Stimulated activated CD4-positive, alpha-beta T cell treated with anti-CD3 and anti-CD28 coated beads, TNF-alpha, amount 100 ng/mL, for 1 hour (primary cell): ENCODE measurements at places on chromosomes 7 and 10.

DNA sequence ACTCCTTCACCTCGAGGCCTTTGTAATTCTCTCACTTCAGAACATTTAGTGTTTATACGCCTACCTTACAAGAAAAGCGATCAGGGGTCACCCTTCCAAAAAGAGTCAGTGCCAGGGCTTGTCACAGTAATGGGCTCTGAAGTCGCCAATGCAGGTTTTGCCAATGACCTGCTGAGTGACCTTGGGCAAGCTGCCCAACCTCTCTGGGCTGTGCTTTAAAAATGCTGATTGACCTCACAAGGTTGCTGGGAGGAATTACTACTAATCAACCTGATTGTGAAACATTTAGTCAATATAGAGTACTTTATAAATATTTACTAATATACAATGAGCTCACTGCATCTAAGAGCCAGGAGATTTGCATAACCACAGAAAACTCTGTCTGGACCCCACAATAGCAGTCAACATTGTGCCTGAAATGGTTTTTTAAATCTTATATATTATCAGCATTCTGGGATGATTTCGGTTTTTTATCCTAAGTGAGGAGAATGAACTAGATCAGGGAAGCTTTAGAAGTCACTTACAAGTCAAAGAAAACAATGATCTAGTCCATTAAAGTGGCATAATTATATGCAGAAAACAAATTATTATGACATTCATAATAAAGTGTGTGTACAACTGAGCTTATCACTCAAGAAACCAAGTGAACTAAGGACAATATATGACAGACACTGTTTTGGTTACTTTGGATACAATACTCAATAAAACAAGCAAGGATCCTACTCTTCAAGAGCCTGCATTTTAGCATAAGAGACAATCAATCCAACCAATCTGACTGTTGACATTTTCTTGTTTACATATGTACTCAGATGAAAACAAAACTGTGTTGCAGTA, 290.5 kb downstream of the SORCS1 start:
- DNase-seq, result no peak

DNA sequence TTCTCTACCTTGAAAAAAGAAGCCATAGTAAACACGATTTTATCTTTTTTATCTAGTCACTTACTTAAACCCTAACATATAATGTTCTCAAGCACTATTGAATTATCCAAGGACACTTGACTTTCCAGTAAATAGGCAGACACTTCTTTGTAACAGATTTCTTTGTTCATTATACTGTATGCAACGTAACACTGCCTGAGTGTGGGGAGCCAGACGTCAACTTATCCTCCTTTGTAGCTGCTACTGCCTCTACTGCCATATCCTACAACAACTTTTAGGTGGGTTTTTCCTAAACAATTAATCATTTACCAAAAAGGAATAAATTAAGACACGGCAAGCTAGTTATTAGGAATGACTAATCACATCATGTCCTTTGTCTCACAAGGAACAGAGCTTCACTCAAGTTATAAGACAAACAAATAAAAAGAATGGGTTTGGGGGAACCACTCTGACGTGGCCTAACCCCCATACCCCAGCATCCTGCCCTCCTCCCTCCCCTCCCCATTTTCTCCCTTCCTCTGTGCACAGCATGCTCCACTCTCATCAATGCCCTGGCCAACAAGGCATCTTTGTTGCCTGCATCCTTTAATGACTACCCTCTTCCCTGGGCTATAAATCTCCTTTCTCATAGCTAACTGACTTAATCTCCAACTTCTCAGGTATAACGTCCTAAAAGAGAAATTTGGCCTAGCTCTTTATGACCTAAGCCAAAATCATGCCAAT, 43.3 kb downstream of the DOCK4 start:
- no peak for DNase-seq

DNA sequence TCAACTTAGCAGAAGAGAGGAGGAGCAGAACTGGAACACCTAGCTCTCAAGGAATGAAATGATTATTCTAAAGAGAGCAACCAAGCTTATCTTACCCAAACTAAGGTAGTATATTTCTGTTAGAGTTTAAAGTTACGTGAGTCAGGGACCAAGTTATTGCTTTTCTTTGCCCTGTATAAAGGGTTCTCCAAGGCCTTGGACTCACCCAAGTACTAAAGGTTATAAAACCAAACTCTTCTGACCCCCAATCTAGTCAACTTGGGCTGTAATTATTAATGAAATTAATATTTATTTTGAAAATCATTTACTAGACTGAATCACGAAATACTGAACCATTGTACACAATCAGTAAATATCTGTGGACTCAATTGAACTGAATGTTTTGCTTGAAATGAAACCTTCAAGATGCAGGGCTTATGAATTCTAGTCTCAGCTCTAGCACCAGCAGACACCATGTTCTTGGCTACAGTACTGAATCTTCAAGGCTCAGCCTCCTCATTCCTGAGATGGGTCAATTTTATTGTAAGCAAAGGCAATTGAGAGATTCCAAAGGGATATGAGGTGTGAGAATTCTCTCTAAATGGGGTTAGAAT, 1.8 kb upstream of the CYP2C19 start:
- DNase-seq, result no peak

- DNase-seq, result no peak
Observed at GRCh38 chr10:97034958-97035769, 150.6 kb downstream of the SLIT1 start.
